Stimulated activated CD4-positive, alpha-beta T cell treated with anti-CD3 and anti-CD28 coated beads, Interleukin-4, amount 100 ng/mL, for 48 hours (primary cell): ENCODE measurements at places on chromosomes 7 and 10.
A peak's percentile ranks its signal among the peaks of the same experiment; 100 is the strongest.

DNA sequence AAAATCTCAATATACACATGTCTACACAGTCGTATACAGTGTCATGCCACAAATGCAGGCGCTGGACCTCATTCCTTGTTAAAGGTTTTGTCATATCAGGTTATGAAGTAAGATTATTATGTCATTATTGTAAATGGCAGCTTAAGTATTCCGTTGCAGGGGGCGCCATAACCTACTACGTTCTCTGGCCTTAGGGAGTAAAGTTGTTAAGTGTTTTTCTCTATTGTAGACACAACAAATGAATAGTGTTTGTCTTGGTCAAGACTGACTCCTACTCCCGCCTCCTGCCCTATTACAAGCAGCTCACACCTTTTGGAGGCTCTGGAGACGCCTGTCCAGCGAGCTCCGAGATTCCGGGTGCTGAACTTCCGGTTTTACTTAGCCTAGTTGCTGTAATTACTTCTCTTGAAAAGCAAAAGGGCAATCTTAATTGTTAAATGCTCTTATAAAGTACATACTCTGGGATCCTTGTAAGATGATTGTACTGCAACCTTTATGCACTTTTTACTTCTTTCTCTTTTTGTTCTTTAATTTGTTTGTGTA is 994 bp downstream of the GATAD1 start:
- DNase-seq, result peak; percentile 23

DNA sequence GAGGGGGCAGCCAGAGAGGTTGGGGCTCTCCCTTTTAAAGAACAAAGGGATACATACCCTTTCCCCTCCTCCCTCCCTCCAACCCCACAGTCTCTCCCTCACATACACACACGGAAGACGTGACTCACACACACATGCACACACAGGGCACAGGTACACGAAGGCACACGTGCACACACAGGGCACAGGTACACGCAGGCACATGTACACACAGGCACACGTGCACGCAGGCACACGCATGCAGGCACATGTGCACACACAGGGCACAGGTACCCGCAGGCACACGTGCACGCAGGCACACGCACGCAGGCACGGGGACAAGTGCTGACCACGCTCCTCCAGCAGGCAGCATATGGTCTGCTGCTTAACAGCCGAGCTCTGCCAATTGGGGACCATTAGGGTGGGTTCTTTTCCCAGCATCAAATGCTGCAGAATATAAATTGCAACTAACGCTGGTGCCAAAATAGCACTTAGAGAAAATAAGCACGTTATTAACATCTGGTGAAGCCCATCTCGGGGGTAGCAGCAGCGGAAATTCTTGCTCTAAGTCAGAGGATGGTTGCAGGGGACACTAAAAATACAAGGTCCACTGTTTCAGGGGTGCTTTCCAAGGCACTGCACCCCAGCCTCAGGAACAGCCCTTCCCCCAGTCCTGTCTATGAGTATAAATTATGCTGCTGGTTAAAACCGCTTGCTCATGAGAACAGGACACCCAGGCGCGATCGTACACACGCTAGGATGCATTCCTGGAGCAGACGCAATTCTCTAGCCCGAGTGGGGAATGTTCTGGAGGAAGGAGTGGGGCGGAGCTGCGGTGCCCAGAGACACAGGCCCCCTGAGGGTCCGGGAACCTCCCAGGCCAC is 55.2 kb upstream of the TNRC18 start:
- no peak for DNase-seq

DNA sequence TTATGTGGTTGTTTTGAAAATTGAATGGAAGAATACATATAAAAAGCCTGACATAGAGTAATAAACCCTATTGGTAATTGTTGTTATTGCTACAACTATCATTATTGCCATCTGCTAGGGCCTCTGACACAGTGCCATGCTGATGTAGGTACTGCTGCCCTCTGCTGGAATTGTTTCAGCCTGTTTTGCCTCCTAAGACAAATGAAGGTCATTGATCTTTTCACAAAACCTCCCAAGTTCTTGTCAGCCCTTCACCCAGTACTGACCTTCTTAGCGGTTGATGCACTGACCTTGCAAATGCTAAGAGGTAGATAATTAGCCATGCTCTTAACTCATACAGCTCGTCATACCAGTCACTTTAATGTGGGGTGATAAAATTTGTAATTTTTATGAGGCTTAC is 975.2 kb downstream of the SORCS1 start:
- no peak for DNase-seq

- no peak for DNase-seq
These were observed 68.8 kb upstream of the INHBA start for GRCh38 chr7:41771717-41772116.

DNA sequence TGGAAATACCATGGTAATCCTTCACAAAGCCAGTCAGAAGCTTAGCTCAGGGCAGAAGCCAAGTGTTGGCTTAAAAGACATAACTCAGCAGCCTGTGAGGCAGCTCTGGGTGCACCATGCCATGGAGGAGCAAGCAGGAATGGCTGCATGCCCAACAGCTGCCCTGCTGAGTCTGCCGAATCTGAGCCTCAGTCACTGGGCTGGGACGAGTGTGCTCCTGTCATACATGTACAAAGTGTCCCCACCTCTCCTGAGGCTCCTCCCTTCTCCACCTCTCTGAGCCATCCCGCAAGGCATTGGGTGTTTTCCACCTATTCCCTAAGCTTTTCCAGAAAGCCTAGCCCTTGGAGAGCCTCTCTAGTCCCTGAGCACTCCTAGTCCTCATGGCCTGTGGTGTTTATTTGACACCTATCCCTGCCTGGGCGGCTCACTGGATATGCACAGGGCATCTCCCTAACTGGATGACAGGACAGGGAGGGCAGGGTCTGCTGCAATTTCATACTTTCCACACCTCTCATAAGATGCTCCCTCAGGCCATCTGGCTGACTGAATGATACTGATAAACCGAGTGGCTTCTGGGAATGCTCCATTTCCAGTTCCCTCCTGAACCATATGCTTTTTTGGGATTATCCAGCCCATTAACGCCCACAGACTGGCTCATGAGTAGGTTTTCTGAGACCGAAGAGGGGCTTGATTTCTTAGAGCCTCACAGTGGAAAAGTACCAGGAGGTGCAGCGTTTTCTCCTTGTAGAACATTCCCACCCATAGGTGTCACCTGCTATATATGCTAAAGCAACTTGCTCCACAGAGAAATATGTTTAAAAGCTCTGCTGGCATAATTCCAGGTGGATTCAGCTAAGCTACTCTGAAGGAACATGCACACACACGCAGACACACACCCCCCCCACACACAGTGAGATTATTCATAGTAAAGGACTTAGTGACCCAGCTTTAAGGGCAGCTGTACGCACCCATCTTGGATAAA is 199.3 kb downstream of the SNX10 start:
- DNase-seq, result no peak

DNA sequence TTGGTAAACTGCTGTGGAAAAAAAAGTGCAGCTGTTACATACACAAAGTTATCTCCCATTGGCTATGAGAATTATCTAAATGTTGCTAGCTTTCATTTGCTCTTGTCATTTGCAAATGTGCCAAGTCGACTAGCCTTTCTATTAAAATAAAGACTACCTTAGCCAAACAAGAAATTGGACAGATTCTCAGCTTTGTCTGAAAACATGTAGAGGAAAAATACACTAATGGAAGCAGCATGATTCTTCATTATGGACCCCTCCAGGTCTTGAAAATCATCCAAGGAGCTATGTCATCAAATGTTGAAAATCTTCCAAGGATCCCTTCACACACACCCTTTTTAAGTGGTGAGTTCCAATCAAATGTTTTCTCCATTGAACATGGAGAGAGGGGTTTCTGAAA is 237.7 kb downstream of the ETV1 start:
- DNase-seq, result no peak

GRCh38 chr10:97711640-97712572 is 1.6 kb upstream of the MARVELD1 start:
- DNase-seq, result no peak

GRCh38 chr10:129441372-129442009 is 25.6 kb upstream of the MGMT start:
- DNase-seq, result no peak

DNA sequence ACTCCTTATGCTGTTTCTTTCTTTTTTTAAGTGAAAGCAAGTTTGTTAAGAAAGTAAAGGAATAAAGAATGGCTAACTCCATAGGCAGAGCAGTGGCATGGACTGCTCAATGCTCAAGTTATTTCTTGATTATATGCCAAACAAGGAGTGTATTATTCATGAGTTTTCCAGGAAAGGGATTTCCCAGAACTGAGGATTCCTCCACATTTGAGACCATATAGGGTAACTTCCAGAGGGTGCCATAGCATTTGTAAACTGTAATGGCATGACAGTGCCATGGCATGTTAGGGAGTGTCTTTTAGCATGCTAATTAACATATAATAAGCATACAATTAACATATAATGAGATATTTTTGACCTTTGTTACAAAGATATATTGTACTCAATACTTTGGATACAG is 1034.5 kb upstream of the PHF14 start:
- DNase-seq, result no peak
